Progenitor cell of endocrine pancreas (in vitro differentiated cells): ENCODE measurements at places on chromosomes 16 and 17.
A peak's percentile ranks its signal among the peaks of the same experiment; 100 is the strongest.

DNA sequence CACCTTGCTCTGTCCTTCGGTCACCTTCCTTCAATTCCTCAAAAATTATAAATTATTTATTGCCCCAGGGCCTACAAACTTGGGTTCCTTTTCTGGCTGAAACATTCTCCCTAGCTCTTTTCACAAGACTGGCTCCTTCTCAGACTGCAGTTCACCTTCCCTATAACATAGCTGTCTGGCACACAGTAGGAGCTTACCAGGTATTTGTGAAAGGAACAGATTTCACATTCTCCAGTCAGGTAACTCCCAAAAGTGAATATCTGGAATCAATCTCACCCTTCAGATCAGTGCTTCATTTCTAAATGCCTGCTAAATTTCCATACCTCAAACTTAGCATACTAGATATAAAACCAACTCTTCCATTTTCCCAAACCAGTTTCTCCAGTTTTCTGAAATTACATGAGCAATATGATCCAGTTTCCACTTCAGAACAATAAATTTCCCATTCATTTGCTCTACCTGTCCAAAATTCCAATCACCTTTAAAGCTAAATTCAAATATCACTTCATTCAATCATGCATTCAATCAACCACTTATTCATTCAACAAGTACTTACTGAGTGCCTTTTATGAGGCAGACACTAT is 6.1 kb downstream of the RFFL start:
- no peak for DNase-seq

DNA sequence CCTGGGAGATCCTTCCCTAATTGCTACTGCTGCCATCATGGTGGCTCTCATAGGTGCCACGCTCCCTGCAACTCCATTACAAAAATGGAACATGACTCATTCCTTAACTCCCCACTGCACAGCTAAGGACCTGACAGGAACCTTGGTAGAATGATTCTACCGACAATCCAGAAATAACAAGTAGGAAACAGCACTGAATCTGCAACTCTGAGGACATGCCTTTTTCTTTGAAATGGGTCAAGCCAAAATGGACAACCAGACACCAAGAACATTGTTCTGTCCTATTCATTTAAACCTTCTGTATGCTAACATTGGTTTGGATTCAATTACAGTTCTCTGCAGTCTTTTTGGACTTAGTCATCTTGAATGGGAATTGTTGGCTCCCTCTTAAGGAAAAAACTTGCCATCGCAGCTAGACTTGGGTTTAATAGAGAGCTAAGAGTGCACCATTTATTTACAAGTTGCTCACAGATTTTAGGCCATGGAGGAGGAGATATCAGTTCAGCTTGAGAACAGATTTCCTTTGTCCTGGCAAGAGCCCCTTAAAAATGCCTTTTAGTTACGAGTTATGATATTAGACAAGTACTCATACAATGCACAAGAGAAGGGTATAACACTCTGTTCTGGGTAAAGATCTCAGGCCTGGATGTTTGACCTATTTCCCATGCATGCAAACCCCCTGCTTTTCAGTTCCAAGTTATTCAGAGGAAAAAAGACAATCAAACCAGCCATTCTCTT is 20.9 kb upstream of the NSRP1 start:
- no peak for DNase-seq

DNA sequence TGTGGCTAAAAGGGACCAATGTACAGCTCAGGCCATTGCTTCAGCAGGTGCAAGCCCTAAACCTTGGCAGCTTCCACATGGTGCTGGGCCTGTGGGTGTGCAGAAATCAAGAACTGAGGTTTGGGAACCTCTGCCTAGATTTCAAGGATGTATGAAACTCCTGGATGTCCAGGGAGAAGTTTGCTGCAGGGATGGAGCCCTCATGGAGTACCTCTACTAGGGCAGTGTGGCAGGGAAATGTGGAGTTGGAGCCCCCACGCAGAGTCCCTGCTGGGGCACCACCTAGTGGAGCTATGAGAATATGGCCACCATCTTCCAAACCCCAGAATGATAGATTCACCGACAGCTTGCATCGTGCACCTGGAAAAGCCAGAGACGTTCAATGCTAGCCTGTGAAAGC is 13.0 kb downstream of the EFCAB5 start:
- no peak for DNase-seq

DNA sequence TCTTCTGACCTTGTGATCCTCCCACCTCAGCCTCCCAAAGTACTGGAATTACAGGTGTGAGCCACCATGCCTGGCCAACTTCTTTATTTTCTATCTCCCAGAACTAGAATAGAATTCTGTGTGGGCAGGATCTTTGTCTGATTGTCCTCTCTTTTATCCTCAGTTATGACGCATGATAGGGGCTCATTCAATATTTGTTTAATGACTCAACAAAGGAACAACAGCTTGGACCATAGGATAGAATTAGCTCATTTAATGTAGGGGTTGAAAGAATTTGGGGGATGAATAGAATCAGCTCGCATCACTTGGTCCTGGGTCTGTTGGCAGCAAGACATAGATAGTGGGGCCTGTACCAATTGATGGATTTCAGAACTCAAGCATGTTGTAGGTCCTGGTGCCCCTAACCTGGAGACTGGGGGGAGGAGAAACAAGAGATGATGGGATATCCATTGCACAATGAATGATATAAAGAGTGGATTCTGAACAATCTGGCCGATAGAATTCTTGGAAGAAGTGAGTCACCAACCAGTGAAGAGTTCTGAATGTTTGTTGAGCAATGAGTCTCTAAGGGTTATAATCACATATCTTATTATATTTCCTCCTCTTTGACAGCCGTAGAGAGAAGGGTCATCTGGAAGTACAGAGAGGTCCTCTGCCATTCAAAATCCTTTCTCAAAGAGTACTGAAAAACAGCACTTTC is 250.2 kb downstream of the HS3ST4 start:
- no peak for DNase-seq

GRCh38 chr16:86563469-86564345 is 2.9 kb upstream of the FOXC2 start:
- DNase-seq = peak; percentile 88

DNA sequence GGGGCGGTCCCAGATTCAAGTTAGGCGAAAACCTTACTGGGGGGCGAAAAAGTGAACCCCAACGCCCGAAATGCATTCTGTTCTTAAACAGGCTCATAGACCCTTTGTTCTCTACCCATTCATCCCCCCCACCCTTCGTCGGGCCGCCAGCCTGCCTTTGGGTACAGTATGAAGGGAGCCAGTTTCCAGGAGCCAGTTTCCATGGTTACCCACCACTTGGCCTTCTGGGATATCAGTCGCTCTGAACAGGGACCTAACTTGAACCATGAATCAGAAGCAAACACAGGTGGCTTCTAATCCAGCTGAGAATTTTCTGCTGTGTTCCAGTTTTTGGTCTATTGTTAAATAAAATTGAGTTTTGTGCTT is 532 bp downstream of the DHX40 start:
- DNase-seq = peak; percentile 35

- DNase-seq = no peak
Measured at GRCh38 chr16:56841233-56841632, 23.8 kb upstream of the SLC12A3 start.
